ENCODE measurements at places on chromosomes 12 and 14.

- DNase-seq = no peak
These were observed 28.6 kb downstream of the USP44 start for GRCh38 chr12:95522692-95523091.

- no peak for DNase-seq
These were observed 124.8 kb downstream of the SCARB1 start for GRCh38 chr12:124738636-124739467.

- no peak for DNase-seq
These were observed 76.6 kb downstream of the ERGIC2 start for GRCh38 chr12:29304388-29304787.

DNA sequence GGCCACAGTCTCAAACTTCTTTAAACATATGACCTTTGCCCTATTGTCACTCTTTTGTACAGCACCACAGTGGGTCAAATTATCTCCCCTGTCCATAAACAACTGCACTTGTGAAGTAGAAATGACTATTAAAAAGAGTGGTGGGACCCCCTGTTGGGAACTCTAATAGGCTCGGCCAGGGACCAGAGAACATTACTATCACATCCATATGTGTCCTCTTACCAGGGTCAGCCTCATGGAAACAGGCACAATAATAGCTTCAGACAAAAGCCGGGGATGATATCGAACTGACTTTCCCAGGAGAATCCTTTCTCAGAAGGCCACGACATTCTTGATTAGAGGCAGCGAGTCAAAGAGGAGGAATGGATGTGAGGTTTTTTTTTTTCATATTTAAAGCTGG, 96.6 kb downstream of the NKX2-1 start:
- DNase-seq = no peak

GRCh38 chr12:64293654-64294364, 71.7 kb upstream of the KICS2 start:
- no peak for DNase-seq

- no peak for DNase-seq
These were observed 13.3 kb upstream of the LRRC10 start for GRCh38 chr12:69623970-69624369.

- no peak for DNase-seq
These were observed 14.5 kb downstream of the WSB2 start for GRCh38 chr12:118046430-118046829.

- no peak for DNase-seq
These were observed 28.4 kb upstream of the SFSWAP start for GRCh38 chr12:131682510-131682895.

GRCh38 chr14:96167224-96168148, 37.2 kb upstream of the BDKRB2 start:
- DNase-seq = no peak

DNA sequence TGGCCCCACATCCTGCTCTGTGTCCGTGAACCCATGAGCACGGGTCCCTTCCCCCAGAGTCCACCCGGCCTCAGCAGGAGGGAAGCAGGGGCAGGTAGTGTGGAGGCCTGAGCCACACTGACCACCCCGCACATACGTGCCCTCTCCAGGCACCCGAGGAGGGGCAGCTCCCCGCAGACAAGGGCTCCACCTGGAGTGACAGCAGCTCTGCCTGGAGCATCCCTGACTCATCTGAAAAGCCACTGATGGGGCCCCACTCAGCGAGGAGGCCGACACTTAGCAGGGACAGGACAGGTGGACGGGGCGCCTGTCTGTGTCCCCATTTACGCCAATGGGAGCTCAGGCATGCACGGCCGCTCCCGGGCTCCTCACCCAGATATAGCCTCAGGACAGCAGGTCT, 237.6 kb upstream of the SFSWAP start:
- no peak for DNase-seq

DNA sequence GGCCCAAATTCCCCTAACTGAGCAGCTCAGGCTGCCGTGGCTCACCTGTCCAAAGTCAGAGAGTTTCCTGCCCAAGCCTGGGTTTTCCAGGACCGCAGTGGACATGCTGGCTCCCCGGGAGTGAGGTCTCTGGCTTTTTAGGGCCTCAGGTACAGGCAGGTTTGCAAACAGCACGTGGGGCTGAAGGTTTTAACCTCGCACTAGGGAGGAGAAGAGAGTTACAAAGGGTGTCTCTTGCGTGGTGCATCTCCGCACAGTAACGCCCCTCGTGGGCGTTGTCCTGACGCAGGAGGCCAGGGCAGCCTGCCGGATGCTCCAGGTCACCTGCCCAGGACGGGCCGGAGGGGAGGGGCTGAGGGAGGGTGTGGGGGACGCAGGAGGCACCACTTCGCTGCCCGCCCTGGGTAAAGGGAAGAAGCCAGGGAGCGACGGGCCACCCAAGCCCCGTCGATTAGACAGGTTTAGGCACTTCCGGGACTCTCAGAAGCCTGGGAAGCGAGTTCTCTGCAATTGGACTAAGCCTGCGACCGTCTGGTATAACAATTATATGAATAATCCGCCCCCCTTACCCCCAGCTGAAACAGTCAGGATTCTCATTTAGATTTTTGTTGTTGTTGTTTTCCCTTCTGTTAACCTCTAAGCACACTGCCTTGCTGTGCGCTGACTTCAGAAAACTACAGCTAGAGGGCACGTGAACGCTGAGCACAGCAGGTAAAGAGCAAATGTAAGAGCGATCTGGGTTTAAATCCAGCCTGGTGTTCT, at the start of gene PAH:
PAH (minus strand) TSS at position 219 of the 762 bp plus-strand sequence; CDS start at position 105, 114 bp downstream.
- no peak for DNase-seq

DNA sequence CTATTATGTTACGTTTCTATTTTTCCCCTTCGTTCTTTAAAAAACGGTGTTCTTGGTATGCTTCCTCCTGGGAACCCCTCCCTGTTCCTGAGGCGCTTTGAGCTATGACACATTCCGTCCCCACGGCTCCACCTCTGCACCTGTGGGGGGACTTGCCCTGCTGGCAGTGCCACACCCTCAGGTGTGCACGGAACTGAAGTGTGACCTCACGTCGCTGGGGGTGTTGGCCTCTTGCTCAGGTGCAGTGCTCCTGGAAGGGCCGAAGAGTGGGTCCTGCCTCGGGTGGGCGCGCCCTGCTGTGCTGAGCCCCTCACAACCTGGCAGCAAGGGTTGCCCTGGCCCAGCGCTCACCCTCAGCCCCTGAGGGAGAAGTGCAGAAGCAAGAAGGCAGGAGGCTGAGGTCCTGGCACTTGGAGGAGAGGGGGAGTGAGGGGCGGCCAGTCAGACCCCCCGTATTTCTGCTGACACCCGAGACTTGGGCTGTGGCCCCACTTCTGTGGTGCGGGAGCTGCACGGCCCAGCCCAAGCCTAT, 4.9 kb downstream of the AMN start:
- DNase-seq = no peak

DNA sequence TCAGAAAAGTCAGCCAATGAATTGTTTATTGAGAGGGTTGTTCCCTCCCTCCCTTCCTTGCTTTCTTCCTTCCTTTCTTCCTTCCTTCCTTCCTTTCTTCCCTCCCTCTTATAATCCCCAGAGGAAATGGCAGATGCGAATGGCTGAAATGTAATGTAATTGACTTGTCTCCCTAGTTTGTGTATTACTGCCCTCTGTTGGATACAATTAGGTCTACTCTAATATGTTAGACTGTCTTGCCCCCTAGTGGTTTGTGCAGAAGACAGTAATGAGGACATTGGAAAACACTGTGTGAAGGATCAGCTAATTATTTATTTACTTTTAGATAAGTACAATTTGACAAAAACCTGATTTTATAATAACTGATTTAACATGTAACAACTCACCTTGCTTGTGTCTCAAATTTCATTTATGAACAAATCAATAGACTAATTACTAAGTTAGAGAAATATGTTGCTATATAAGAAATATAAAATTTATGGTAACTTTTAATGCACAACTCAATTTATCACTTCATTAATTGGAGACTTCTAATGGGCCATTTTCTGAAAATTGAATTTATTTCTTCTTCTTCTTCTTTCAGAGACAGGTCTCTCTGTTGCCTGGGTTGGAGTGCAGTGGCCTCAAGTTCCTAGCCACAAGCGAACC, 229.8 kb upstream of the LRIG3 start:
- DNase-seq = no peak
